ENCODE measurements at places on chromosomes 13 and 19.

DNA sequence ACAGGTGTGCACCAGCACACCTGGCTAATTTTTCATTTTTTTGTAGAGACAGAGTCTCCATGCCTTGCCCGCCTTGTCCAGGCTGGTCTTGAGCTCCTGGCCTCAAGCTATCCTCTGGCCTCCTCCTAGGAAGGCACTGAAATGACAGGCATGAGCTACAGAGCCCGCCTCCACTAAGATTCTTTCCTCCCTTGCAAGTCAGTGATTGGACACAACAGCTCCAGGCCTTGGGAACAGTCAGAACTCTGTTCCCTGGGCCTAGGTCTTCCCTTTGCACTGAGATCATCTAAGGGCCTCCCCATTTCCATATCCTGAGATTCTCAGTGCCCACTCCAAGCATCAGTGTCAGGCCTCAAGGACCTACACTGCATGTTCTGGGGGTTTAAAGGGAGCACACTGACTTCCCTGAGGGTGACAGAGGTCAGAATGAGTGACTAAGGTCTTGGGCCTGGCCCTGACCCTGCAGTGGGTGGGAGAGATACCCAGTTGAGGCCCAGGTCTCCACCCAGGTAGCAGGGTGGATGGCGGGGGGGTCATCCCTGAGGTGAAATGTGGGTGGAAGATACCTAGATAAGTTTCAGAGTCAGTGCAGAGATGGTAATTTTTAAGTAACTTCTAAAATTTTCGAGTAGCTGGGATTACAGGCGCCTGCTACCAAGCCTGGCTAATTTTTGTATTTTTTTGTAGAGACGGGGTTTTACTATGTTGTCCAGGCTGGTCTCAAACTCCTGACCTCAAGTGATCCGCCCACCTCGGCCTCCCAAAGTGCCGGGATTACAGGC is 17.3 kb upstream of the ERCC1 start:
- DNase-seq, result no peak

DNA sequence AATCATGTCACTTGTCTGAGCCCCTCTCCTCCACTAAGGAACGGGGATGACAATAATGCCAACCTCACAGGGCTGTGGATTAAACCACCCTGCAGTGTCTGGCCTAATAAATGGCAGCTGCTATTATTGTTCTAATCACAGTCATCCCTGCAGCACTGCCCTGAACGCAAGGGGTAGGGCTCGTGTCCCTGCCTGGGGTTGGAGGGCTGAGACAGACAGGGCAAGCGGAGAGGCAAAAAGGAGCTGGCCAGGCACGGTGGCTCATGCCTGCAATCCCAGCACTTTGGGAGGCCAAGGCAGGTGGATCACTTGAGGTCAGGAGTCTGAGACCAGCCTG is 10.2 kb upstream of the KPTN start:
- DNase-seq, result no peak

GRCh38 chr13:90738881-90739280 is 608.6 kb upstream of the MIR17HG start:
- DNase-seq, result no peak

DNA sequence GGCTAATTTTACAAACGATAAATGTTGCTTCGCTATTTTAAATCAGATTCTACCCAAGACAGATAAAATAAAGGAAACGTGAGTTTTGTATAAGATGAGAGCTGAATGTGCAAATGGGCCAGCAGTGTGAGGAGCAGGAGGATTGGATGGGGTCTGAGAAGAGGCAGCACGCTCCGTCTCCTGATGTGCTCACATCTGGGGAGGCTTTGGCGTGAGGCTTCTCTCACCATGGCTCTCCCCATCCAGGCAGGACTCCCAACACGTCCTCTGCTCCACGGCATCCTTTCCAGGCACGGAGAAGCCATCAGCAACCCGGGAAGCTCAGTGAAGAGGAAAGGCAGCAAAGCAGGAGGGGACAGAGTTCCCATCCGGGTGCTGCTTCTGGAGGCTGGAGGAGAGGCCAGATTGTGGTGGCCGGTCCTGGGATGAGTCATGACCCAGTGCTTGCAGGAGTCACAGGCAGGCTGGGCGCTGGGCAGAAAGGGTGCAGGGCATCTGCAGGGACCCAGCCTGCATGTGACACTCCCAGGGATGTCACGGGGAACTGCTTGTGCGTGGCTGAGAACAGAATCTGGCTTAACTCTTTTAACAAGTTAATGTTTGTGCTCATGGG is 47.5 kb downstream of the ZNF536 start:
- no peak for DNase-seq

DNA sequence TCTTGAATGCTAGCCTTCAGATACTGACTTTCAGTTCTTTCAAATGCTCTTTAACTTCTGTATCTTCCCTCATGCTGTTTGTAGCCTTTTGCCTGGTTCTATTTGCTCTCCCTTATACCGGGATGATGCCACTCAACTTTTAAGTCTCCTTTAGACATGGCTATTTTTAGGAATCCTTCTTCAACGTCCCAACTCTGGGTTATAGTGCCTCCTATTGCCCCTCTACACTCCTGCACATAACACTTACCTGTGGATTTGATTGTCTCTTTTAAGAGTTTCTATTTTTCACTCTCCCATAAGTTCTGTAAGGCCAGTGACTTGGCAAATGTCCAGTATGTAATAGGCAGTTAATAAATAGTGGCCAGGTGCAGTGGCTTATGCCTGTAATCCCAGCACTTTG is 343.0 kb downstream of the KLF5 start:
- no peak for DNase-seq

DNA sequence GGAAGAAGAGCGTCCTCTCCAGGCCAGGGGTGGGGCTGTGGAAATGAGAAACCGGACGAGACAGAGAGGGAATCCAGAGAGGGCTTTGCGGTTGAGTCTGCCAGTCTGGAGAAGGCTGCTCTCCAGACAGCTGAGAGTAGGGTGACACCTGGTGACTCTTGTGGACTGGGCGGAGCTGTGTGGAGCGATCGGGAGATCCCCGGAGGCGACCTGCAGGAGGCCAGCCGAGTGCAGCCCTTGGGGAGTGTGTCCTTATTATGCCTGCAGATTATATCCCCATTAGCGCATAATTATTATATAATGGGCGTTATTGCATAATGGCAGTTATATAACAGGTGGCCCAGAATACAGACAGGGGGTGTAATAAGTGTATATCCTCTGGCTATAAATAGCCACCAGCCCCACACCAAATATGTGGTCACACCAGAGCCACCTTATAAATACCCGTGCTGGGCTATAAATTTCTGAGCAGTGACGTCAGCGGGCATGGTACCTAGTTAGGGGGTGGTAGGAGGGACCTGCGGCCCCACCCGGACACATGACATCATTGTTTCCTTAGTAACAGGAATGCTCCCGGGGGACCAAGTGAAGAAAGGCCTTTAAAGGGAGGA is 41.2 kb downstream of the NFIX start:
- no peak for DNase-seq

- no peak for DNase-seq
Observed at GRCh38 chr19:7928334-7928706, 2.4 kb upstream of the CTXN1 start.

DNA sequence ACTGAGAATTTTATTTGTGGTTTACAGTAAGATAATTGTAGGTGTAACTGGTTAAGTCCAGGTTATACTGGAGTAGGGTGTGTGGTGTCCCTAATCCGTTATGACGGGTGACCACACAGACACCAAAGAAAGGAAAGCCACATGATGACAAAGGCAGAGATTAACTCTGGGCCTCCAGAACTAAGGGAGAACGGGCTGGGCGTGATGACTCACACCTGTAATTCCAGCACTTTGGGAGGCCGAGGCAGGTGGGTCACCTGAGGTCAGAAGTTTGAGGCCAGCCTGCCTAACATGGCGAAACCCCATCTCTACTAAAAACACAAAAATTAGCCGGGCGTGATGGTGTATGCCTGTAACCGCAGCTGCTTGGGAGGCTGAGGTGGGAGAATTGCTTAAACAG is 10.2 kb upstream of the FUT2 start:
- DNase-seq, result no peak

- no peak for DNase-seq
Observed at GRCh38 chr13:27704681-27705080, 83.0 kb downstream of the POLR1D start.

GRCh38 chr19:5967571-5967970 is 10.4 kb downstream of the RANBP3 start:
- DNase-seq, result no peak

DNA sequence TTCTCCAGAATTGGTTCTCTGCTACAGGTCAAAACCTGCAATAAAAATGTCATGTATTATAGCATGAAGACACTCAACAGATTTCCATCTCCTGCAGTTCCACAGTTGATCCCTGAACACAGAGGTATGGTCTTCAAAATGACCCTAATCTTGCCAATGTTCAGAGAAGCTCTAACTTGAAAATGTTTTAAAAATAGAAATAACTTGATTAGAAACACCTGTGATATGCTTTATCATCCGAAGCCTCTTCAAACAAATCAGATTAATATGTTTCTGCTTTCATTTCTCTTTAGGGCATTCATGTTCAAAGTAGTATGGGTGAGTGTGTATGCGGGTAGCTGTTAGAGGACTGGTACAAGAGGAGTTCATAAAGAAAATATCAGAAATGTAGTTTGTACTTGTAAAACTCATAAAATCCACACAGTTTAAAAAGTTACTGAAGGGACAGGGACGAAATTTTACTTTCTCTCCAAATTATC is 60.4 kb downstream of the KCNRG start:
- DNase-seq, result no peak

DNA sequence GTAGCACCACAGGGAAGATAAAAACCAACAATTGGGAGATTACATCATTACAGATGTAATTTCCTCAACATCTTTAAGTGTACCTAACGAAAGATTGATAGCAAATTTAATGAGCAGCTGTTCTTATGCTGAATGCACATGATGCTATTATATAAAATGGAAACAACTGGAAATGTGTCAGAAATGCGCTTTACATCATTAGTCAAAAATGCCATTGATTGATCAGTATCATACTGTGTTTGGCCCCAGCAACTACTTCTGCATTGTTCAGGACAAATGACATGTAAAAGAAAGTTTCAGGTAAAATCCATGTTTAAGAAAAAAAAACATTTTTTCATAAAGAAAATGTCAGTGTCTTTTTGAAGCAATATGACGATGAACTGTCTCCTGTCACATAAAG is 625.5 kb upstream of the MIR17HG start:
- DNase-seq, result no peak

DNA sequence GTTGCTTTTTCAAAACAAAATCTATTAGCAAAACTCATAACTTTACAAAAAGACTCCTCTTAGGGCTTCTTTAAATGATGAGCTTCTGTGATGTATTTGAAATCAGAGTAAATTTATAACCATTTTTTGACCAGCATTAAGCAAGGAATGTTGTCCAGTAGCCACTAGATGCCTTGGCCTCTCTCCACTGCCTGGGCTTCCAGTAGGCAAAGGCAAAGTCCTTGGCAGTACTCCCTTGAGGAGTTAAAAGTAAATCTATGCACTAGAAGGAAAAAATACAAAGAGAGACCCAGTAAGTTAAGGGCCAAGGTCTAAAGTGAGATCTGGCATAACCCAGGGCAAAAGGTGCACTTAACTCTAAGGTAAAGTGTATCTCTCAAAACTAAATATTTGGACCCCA is 9.5 kb downstream of the SERPINE3 start:
- no peak for DNase-seq

DNA sequence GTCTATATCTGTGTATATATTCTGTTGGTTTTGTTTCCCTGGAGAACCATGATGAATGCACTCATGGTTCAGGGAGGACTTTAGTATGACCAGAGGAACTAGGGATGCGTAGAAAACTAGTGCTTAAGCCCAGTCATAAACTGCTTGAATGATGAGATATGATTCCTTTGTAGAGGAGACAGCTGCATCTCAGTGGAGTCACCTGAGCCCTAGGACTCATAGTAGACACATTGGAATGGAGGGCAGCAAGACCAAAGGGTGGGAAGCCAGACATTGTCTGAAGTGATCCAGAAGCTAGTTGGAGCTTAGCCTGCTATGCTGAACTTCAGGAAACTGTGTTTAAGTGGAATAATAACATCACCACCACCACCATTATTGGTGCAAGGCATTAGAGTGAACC is 89.5 kb upstream of the SPATA13 start:
- DNase-seq, result no peak

DNA sequence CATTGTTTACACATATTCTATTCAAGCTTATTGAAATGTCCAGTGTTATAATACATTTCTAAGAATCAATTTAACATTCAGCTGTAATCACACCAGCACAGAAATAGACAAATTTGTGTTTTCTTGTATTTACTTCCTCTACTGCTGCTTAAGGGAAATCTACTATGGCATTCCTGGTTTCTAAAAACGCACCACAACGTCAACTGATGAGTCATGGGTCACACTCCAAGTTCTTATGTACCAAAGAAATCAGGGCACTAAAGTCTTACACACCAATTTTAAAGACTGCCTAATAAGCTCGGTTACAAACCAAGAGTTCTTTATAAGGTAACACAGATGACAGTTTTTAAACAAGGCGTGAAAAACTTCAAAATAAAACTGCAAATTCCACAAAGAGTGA is 13.2 kb downstream of the LNX2 start:
- no peak for DNase-seq

GRCh38 chr13:113832205-113832604 is 31.7 kb downstream of the GAS6 start:
- DNase-seq, result no peak

Measured in esophagus squamous epithelium (tissue), 5 donors.